ENCODE measurements at places on chromosomes 6 and 20. TPM values are rescaled to one million over a fixed set of nuclear protein-coding genes. Genes with fewer than 3 reads are reported as not detected.

MUC21 gene
- not detected for polyA plus RNA-seq

SGK2 gene
- polyA plus RNA-seq = 8.8 TPM

POPDC3 gene
- polyA plus RNA-seq = 1.7 TPM

PI3 gene
- polyA plus RNA-seq = 19.8 TPM

FAM184A gene
- polyA plus RNA-seq = 4.8 TPM

OR2B6 gene
- polyA plus RNA-seq = 0.17 TPM

MRAP2 gene
- polyA plus RNA-seq = 2.2 TPM

KIF6 gene
- 2.2 TPM for polyA plus RNA-seq

RIPK1 gene
- polyA plus RNA-seq = 14.0 TPM

C20orf204 gene
- 0.85 TPM for polyA plus RNA-seq

DYNLT2 gene
- 4.2 TPM for polyA plus RNA-seq

FOXP4 gene
- polyA plus RNA-seq = 79.9 TPM

POM121L2 gene
- not detected for polyA plus RNA-seq

LCA5 gene
- polyA plus RNA-seq = 3.6 TPM

LST1 gene
- polyA plus RNA-seq = 2.4 TPM

DNA sequence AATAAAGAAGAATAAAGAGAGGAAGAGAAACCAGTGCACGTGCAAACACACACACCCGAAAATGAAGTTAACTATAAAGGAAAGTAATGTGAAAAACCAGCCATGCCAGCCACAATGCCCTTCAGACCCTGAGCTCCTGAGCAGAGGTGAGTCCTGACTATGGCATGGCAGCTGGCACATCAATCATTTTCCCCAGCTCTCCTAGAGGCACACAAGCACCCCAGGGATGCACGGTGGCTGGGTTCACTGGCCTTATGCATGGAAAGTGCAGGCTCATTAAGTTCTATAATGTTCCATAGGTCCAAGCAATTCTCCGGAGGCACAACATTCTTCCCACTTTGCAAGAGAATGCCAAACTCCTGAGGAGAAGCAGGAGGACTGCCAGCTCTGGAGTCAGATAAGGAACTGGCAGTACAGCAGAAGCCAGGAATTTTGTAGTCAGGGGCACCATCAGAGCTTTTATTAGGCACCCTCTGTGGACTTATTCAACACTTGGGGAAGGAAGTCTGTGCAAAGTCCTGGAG lies 175.0 kb upstream of the PRDM1 start:
- no peak for DNase-seq

GRCh38 chr6:110703906-110704594 lies 111.2 kb downstream of the CDK19 start:
- DNase-seq = no peak

GRCh38 chr6:30515944-30516753 lies 26.8 kb downstream of the HLA-E start:
- DNase-seq = peak; percentile 94

DNA sequence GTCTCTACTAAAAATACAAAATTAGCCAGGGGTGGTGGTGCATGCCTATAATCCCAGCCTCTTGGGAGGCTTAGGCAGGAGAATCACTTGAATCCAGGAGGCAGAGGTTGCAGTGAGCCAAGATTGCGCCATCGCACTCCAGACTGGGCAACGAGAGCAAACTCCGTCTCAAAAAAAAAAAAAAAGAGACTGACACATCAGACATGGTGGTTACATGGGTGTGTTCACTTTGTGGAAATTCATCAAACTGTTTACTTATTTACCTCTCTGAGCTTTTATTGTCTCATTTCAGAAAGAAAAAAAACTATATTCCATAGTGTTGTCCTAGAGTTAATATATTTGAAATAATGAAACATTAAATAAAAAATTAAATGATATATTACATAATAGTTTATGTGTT lies 64.8 kb downstream of the MBOAT1 start:
- DNase-seq = no peak

DNA sequence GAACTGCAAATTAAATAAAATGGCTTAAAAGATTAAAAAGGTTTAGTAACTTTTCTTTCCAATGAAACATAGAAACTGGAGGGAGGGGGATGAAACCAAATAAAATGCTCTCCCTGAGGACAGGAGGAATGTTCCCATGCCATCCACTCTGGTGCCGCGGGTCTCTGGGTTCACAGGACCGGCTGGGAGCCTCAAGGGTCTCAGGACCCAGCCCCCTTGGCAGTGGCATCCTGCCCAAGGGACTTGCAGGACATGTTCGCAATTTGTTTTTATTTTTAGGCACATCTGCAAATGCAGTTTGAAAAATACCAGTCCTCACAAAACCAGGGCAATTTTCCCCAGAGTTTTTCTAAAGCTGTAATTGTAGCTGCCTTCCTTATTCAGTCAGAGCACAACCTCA lies 7.5 kb downstream of the BEND3 start:
- DNase-seq = no peak

- no peak for DNase-seq
Observed at GRCh38 chr20:62760856-62761758, 35.2 kb upstream of the MRGBP start.

DNA sequence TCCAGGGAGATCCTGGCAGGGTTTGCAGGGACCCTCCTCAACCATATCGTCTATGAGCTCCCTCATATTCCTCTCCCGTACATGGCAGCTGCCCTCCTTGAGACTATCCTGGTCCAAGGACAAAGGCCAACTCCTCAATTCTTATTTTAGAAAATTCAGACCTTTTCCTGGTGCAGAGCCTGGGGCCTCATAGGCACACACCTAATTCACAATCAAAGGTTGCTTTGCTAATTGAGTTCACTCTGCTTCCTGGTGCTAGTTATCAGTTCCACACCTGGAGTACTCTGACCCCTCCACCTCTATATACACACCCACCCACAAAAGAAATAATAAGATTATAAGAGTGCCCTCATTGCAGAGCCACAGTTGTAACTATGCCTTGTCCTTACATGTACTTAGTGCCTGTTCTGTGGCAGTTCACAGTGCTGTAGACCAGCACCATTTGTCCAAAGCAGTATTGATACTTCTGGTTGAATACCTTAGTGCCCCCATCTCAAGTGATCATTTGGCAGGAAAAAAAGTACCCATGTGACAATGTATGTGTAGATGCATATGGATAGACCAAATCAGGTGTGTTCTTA lies 38.7 kb downstream of the GSS start:
- DNase-seq = no peak

DNA sequence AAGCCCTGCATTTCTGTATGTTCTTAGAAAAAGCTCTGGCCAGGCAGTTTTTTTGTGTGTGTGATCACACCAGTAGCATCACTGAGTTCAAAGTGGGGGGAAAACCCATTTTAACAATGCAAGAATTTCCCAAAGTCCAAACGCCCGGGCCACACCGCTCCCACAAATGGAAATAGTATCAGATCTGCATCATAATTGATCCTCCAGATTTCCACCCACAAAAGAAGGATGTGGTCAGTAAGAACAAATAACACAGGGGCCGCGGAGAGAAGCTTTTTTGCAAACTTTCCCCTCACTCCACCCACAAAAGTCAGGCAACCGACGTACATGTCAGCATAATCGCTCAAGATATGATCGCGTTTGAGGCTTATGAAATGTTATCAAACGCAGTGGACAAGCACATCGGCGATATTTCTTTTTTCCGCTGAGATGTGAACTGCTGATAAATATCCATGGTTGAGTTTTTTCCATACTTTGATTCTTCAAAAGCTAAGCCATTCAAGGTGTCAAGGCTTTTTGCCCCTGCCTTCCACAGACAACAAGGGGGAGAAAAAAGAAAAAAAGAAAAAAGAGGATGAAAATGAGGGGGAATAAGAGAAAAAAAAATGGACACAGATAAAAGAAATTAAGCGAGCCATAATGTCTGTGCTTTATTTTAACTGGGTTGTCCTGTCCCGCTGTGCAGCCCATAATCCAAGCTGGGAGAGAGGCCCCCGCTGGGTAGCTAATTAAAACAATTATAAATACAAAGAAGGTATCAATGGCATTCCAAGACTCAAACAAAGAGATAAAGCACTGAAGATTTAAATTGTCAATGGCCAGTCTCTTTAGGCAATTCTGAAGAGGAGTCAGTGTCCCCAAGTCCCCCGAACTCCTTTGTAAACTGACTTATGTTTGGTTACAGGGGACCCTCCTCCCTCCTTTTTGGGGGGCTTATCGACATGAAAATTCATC lies 143.5 kb downstream of the ZFP64 start:
- no peak for DNase-seq

DNA sequence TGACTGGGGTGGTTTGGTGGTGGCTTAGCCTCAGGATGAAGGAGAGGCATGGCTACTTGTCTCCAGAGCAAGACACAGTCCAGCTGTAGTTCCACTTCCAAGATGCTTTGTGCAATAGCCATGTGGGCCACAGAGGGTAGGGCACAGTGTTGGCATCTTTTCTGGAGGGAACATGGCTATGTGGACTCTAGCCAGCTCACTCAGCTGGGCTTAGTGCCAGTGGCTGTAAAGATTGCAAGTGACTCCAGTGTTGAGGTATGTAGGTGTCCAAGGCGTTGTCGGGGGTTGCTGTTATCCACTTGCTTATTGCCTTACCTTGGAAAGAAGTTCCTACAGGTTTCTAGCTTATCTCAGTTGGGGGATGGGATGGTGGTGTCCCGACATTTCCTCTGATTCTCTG lies 233.4 kb downstream of the CD109 start:
- no peak for DNase-seq

DNA sequence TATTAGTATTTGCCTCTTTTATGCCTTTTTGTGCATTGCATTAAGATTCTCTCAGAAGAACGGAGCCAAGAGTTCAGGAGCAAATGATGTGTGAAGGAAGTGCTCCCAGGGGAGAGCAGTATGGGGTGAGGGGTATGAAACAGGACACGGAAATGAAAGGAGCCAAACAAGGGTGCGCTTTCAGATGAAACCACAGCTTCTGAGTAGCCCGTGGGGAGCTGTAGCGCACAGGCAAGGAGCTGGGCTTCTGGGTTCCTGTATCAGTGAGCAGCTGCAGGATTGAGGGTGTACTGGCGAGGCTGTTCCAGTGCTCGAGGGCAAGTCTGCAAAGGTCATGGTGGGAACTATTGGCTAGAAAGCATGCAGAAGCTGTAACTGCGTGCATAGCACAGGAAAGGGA lies 25.4 kb downstream of the ANKEF1 start:
- no peak for DNase-seq

DNA sequence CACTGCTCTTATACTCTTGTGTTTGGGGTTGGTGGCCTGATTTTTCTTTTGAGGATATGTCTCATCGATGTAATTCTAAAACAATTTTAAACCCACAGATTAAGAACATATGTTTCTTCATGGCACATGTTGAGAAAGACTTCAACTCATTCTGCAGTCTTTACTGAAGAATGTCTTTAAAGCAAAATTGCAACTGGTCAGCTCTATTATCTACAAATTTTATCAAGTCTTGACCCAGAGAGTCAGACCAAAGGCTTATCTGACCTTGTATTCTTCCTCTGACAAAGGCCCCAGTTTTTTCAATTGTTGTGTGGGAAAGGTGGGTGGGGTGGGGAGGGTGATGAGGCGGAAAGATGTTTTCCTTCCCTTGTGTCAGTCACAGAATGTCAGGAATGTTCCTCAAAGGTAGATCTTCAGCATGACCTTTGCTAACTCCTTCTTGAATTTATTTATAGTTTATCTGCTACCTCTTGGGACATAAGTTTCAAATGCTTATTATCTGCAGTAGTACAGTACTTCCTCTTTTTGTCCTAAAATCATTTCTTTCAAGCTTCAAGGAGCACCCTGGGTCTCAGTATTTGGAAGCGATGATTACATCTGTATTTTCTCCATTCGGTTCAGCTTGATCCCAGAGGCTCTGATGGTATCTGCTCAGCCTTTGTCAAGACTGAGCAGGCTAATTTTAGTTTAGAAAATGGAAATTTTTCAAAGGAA lies 63.2 kb upstream of the TIAM2 start:
- no peak for DNase-seq

- DNase-seq = no peak
Observed at GRCh38 chr6:6006428-6007365, at the start of gene NRN1. TSS of gene NRN1 (minus strand) at chr6:6006925. CDS start at chr6:6006749, 176 bp downstream.

GRCh38 chr6:69881322-69882151 lies 15.2 kb downstream of the COL19A1 start:
- DNase-seq = no peak

DNA sequence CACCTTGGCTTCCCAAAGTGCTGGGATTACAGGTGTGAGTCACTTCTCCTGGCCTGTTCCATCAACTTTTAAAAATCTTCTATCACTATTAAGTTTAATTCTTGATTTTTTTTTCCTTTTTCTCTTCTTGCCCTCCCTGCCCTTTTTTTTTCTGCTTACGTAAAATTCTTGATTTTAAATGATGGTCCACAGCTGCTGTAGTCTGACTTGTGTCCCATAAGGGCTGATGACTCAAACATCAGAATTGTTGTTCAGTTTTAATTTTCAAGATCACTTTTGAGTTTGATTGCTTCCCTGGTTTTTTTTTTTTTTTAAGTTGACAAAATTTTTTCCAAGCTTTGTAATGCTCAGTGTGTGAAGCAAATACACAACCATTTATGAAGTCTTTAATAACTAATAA lies 61.9 kb downstream of the CBFA2T2 start:
- no peak for DNase-seq

DNA sequence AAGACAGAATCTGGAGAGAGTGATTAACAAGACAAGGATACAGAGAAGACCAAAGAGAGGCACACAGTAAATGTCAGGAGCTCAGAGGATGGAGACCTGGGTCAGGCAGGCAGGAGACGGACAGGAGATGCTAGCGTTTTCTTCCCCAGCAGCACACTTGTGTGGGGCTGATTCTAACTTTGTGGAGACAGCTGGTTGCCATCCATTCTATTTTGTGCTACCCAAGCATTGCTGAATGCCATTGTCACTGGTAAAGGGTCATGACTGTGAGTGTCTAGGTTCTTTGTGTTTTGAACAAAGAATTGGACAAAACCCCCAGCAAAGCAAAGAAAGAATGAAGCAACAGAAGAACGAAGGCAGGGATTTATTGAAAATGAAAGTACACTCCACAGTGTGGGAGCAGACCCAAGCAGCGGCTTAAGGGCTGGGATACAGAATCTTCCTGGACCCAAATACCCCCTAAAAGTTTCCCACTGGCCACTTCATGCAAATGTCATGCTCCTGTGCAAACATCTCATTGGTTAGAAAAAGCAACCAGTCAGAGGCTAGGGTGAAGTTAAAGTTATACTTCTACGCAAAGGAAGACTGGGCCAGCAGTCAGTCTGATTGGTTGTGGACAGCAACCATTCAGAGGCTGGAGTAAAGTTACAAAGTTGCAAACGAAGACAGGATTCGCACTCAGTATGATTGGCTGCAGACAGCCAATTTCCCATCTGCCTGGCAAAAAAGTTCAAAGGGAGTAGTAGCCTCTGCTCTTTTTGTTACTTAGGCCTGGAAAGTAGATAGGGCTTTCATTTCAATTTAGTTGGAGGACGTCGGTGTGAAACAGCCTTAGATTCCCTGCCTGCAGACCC lies 17.5 kb downstream of the PTK7 start:
- DNase-seq = no peak

DNA sequence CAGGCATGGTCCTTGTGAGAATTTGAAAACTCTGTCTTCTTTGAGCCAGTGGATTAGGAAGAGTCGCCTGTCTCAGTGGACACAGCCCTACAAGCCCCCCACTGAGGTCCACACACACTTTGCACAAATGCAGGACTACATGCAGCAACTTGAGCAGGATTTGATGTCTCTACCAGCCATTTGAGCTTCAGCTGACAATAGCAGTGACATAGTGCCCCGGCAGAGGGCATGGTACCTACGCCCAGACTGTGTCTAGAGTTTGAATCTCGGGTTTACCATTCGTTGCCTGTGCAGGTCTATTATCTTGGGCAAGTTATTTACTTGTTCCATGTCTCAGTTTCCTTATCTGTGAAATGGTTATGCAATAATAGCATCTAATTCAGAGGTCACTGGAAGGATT lies 580.1 kb downstream of the TFAP2B start:
- no peak for DNase-seq

GRCh38 chr6:113742342-113742741 lies 114.8 kb upstream of the MARCKS start:
- DNase-seq = no peak

GRCh38 chr6:155313602-155314091 lies 637 bp downstream of the TFB1M start:
- DNase-seq = peak; percentile 24

Data from hepatocyte (in vitro differentiated cells).